Fibroblast of lung (primary cell): ENCODE measurements at places on chromosomes 5 and 9.

DNA sequence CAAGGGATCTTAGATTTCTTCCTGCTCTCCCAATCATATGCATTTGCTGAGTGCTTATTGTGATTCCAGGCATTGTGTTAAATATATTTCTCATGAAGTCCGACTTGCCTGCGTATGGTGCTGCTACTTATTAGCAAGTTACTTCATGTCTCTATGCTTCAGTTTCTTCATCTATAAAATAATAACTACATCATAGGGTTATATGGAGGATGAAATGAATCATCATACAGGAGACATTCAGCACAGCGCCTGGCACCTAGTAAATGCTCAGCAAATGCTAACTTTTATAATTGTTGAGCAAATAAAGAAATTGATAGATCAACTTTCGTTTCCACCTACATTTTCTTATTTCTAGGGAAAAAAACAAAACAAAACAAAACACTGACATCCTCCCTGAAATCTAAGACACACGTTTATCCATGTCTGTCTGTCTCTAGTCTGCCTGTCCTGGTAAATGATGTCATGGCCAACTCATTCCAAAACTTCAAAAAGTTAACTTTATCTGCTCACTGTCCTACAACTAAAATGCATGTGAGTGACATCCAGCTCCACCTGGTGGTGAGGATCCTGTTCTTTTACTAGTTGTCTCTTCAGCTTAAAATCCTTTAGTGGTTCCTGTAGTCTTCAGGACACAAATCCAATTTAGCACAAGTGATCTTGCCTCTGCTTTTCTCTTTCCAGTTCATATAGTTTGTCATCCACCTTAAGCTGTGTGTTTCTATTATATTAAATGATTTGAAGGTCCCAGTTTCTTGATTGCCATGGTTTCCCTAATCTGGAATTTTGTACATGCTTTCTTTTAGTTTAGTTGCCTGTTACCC is 27.7 kb downstream of the PPP3R2 start:
- DNase-seq, result peak; percentile 51

GRCh38 chr9:16575142-16575985 is 295.1 kb downstream of the BNC2 start:
- DNase-seq, result no peak

- DNase-seq, result no peak
Measured at GRCh38 chr5:1017691-1018455, 9.3 kb downstream of the NKD2 start.

GRCh38 chr9:5455181-5455580 is 4.8 kb downstream of the CD274 start:
- peak; percentile 89 for DNase-seq

DNA sequence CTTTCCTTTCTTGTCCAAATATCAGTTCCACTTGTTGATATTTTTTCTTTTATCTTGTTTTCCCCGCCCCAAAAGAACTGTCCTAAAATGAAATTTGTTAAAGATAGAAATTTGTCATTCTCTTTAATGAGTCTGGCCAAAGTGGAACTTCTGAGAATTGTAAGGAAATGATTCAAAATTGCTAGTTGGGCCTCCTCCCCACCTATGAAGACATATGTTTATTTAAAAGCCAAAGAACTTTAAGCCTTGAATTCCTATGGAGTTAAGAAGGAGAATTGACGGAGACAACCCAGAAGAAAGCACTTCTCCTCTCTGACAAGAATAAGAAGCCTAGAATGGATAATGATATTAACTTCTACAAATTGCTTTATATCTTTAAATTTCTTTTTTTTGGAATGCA is 59.1 kb upstream of the ALDH1A1 start:
- DNase-seq, result no peak

DNA sequence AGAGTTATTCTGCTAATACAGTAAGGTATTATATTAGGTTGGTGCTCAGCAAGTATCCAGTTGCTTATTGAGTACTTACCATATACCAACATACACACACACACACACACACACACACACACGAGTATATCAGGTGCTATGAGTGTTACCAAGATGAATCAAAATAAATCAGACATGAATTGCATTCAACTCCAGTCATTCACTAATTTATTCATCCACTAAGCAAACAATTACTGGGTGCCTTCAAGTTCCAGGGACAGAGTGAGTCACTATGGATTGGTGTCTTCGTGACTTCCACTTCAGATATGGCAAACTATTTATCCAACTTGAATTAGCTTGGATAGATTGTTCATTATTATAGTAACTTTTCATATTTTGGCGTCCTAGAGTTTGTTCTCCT is 140.7 kb upstream of the SLC44A1 start:
- DNase-seq, result peak; percentile 64

GRCh38 chr5:142222866-142223558 is 101.8 kb downstream of the SPRY4 start:
- DNase-seq, result no peak

DNA sequence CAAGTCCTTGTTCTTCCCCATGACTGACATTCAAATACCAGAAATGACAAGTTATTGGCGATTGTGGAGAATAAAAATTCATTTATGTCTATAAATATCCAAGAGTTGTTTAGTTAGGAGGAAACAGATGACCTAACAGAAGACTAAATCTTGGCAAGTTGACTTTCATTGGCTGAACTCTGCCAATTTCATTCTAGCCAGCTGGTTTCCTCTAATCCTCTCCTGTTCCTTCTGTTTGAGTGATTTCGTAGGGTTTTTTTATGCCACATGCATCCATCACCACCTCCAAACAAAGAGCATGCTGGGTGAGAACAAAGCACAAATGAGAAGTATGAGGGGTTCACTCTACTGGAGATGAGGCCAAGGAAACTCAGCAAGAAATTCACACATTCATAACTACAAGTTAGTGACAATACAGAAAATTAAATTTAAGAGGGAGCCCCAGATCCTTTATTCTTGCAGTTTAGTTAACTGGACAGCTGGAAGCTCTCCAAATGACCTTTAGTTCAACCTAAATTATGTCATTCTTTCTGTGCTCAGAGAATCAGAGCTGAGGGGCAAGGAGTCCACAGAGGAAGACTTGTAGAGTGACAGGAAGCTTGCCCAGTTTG is 932.0 kb downstream of the TLE4 start:
- DNase-seq, result peak; percentile 2

GRCh38 chr9:136349546-136349945 is 14.0 kb downstream of the DNLZ start:
- DNase-seq, result no peak

DNA sequence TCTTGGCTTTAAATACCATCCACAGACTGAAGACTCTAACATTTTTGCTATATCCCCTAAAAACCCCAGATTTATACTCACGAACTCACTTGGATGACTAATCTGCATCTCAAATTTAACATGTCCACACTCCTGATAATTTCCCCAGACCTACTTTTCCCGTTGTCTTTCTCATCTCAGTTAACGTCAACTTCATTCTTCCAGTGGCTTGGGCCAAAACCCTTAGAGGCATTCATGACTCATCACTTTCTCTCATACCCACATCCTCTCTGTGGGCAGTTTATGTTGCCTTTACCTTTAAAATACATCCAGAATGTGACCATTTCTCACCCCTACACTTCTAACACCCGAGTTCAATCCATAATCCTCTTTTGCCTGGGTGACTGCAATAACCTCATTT is 96.7 kb downstream of the EDIL3 start:
- peak; percentile 97 for DNase-seq

- DNase-seq, result peak; percentile 35
Measured at GRCh38 chr5:1552521-1553255, 28.9 kb upstream of the LPCAT1 start.

DNA sequence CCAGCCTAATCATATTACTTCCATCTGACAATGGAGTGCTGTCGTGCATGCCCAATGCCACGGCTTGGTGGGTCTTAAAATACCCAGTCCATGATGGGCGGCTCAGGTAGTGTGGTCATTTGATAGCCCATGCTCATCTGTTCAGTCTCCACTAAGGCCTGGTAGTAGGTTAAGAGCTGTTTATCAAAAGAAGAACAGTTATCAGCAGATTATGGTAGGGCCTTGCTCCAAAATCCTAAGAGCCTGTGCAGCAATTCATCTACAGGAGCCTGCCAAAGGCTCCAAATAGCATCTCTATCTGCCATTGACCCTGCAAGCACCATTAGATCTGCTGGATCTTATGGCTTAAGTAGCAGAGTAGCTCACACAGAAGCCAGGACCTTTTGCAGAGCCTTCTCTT is 21.8 kb upstream of the NTRK2 start:
- DNase-seq, result no peak

DNA sequence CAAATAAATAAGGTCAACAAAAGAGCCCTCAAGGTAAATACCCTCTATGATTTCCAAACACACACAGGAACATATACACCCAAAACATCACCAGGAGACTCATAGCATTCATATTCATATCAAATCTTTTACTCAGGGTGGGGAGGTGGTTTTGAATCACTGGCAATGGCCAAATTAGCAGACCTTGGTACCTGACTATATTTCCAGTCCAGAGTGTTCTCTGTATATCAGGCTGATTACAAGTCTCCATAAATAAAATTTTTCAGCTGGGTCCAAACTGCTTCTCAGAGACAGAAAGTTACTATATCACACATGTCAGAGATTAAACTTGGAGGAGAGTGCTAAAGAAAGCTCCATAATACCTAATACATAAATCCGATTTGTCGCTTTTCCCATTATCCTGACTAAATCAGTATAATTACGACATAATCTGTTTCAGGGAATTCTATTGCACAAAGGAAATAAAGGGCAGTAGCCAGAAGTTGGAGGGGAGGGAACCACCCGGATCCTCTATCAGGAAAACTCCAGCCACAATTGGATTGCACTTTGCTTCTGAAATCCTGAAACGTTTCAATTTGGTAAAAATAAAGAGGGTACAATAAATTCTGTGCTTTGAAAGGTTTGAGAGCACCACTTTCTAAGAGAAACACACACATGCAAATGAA is 7.0 kb upstream of the GOLGA1 start:
- DNase-seq, result no peak

DNA sequence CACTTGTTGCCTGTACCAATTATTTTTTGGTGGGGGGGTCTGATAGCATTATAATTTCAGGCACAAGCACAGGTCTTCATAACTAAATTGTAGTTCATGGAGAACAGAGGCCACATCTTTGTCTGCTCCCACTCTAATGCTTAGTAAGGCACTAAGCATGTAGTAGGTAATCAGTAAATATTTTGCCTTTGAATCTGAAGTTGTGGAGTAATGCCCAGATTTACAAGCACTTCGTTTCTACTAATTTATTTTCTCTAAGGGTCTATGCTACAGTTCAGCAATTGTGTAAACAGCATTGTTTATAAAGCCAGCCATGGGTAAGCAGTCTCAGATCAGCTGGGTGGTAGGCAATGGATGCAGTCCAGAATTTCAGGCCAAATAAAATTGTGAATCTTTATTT is 78.6 kb downstream of the GRIA1 start:
- no peak for DNase-seq

- peak; percentile 43 for DNase-seq
Measured at GRCh38 chr5:151492729-151493128, 45.3 kb downstream of the SLC36A1 start.

- no peak for DNase-seq
Measured at GRCh38 chr5:6543830-6544560, 88.8 kb downstream of the NSUN2 start.

DNA sequence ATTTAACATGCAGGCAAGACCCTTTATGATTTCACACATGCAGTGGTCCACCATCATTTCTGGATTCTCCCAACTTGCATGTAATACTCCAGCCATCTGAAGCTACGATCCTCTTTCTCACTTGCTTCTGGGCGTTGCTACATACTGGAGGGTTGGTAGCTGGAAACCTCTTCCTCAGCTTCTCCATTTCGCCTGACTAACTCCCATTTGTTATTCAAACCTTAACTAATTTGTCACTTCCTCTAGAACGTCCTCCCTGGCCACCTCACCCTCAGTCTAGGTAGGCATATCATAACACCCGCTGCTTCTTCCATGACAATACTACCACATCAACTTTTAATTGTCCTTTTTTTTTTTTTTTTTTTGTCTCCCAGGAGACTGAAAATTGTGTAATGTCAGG is 72.6 kb upstream of the EQTN start:
- no peak for DNase-seq

DNA sequence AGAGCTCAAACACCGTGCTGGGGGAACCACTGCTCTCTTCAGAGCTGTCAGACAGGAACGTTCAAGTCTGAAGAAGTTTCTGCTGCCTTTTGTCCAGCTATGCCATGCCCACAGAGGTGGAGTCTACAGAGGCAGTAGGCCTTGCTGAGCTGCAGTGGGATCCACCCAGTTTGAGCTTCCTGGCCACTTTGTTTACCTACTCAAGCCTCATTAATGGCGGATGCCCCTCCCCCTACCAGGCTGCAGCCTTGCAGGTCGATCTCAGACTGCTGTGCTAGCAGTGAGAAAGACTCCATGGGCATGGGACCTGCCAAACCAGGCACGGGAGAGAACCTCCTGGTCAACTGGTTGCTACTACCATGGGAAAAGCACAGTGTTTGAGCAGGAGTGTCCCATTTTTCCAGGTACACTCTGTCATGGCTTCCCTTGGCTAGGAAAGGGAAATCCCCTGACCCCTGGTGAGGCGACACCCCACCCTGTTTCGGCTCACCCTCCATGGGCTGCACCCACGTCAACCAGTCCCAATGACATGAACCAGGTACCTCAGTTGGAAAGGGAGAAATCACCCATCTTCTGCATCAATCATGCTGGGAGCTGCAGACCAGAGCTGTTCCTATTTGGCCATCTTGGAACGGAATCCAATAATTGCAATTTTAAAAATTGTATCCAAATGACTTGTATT is 246.9 kb upstream of the ADAMTS16 start:
- DNase-seq, result no peak

- DNase-seq, result no peak
Measured at GRCh38 chr5:151717416-151717815, 30.7 kb upstream of the SPARC start.

- DNase-seq, result peak; percentile 92
Measured at GRCh38 chr9:86534572-86535258, 180.5 kb upstream of the TUT7 start.

- no peak for DNase-seq
Measured at GRCh38 chr5:180558232-180558631, 33.1 kb downstream of the SCGB3A1 start.

GRCh38 chr9:84754461-84754860 is 84.9 kb downstream of the NTRK2 start:
- DNase-seq, result no peak

- peak; percentile 13 for DNase-seq
Measured at GRCh38 chr5:80686757-80687156, 32.0 kb upstream of the DHFR start.

DNA sequence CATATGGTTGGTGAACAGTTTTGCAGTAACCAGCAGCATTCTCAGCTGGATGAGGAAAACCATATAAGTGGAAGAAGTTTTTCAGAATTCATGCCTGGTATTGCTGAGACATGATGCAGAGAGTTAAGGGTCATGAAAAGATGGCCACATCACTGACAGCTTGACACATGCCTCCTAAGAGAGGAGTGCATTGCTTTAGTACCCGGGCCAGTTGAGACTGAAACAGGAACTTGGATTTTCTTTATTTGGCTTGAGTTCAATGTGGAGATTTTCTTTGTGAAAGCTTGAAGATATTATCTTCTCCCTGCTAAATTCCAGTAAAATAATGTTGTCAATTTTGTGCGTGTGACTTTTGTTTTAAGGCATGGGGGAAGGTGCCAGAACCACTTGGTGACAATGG is 35.8 kb downstream of the HACD4 start:
- DNase-seq, result no peak
